ENCODE measurements at places on chromosomes 6 and 20.

DNA sequence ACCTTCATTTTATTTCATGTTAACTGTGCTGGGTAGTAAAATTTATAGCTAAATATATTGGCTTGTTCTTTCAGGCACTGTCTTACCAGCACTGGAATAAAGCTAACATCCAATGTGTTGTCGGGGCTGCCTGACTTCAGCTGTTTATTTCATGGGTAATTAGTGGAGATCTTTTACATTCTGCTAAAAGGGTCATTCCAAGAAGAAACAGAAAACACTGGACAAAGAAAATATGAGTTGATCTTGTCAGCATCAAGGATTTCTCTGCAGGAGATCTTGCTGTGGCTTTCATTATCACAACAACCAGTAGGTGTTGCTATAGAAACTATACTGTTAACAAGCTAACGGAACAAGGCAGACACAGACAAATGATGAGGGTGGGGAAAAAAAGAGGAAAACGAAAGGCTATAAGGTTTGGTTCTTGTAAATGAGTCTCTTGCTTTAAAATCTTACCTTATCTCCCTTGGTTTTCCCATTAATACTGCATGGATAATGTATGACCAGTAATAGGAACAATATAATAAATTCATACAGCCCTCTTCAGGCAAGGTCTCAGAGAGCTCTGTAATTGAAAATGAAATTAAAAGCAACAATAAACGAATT is 206.8 kb downstream of the SIM1 start:
- no peak for DNase-seq

DNA sequence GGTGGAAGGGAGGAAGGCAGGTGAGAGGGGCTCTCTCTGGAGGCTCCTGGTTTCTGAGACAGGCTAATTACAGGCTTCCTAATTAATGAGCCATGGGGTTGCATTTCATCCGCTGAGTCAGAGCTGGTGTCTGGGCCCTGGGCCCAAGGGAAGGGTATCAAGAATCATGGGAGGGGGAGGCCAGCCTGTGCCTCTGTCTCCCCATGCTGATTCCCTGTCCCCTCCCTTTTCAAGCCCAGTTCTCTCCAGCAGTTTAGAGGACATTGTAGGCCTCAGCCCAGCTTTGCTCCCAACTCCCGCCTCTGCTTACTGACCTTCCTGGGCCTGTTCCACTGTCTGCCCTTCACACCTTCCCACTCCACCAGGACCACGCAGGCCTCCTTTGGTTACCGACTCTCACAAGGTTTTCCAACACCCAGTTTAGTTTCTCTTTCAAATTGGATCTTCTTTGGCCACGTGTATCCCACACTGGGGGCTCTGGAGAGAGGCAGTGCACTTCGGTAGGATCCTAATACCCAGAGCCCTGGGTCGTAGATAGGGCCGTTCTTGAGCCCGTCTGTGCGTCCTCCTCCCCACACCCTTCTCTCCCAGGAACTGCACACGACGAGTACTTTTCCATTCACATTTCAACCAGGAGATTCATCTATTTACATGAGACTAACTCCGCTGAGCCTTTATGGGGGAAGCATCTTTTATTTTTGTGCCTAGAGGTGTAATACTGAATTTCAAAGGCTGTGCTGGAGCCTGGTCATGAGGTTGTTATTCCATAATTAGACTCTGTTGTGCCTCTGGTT is 18.2 kb upstream of the AVP start:
- no peak for DNase-seq

DNA sequence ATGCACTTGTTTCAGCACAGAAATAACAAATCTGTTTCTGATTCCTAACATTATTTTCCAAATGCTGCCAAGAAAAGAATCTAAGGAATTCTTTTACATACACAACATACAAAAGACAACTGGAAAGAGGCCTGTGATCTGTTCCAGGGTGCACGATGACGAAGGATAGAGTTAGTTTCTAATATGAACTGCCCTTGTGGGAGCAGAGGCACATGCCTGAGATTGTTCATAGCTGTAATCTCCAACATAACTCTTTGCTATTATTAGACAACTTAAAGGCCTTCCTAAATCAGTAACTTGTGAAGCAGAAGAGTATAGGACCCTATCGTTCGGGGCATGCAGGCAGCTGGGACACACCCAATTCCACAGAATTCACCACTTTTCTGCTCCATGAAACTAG is 41.2 kb upstream of the NHSL1 start:
- no peak for DNase-seq

DNA sequence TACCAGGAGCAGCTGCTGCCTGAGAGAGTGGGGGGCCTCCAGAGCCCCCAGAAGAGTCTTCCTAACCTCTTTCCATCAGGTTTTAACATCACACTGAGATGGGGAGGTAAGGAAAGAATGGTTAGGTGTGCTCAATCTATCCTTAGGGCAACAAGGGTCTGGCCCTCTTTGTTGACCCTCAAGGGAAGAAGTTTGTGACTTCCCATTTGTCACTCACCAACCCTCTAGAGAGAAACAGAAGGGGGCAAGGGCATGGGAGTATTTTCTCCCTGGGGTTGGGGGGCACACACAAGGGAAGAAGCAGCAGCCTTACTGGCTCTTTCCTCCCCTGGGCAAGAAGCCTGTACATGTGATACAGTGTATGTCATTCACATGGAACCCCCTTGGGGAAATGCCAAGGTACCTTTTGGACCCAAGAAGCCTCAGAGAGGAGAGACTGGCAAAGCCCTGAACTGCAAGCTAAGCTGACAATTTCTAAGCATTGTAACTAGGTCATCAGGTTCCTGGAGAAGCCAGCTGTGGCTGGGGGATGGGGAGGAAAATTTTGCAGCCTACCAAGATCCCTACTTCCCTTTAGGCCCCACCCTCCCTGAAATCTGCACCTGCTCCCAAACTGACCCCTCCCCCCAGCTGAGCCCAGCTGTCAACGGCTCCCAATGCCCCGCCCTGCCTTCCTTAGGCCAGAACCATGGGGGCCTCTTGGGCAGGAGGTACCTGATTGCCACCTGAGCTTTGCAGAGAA is 14.5 kb downstream of the BCL2L1 start:
- no peak for DNase-seq

DNA sequence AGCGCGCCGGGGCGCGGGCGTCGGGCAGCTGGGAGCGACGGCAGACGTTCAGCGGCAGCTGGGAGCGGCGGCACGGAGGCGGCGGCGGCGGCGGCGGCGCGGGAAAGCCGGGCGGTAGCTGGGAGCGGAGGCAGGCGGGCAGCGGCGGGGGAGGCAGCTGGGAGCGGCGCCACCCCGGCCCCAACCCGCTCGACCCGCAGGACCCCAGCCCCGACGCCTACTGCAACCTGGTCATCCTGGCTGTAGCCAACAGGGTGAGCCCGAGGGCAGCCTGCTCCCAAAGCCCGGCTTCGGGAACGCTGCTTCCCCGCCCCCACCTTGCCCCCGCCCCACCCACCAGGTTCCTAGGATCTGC is 8.9 kb downstream of the CCM2L start:
- no peak for DNase-seq

- DNase-seq, result no peak
Observed at GRCh38 chr20:57658833-57659516, 38.7 kb upstream of the ZBP1 start.

- DNase-seq, result no peak
Observed at GRCh38 chr6:151675746-151676459, 131.6 kb upstream of the ESR1 start.

DNA sequence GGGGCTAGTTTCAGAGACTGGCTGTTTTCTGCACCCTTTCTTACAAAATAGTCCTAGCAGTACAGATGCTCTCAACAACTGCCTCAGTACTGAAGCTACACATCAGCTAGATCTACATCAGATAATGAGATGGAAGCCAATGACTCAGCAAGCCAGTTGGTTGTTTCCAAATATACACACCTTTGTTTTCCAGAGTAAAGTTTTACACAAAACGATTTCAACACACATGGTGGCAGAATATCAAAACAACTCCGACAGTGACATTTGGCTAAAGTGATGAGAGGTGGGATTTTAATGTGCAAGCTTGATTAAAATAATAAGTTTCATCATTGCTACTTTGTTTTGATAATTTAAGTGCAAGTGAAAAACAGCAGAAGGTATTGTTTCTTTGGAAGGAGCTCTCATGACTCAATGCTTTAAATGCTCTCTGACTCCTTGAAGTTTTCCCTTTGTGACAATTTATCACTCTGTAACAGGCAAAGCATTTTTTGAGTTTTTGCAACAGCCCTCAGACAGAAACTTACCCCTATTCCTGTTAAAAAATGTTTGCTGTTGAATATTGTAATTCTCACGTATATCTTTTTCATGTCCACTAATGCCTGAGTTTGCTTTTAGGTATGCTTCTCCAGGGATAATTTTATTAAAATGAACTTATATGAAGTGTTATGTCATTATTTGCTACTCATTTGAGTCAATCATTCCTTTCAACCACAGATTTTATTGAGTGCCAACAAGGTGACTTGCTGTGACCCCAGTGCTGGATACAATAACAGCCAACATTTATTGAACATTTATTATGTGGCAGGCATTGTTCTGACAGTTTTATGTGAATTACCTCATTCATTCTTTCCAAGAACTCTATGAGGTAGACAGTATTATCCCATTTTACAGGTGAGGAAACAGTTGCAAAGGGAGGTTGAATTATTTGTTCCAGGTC is 882.0 kb downstream of the TFAP2A start:
- DNase-seq, result no peak

DNA sequence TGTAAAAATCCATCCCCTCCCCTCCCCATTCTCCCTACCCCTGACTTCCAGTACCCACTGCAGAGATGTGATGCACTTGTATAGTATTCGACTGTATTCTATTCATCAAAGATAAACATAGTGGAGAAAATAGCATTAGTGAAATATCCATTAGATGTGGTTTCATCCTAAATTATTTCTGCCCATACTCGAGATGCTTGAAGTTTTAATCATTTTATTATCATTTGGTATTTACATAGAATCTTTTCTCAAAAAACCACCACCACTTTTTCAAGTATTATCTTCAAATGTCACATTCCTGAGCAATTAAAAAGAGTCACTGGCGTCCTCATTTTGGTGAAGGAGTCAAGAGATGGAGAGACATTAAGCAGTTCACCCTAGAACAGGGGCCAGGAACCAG is 181.9 kb downstream of the HAO1 start:
- DNase-seq, result no peak

- DNase-seq, result no peak
Observed at GRCh38 chr6:169489563-169490245, 212.1 kb downstream of the WDR27 start.

GRCh38 chr20:19181552-19181951 is 30.9 kb upstream of the SLC24A3 start:
- no peak for DNase-seq

DNA sequence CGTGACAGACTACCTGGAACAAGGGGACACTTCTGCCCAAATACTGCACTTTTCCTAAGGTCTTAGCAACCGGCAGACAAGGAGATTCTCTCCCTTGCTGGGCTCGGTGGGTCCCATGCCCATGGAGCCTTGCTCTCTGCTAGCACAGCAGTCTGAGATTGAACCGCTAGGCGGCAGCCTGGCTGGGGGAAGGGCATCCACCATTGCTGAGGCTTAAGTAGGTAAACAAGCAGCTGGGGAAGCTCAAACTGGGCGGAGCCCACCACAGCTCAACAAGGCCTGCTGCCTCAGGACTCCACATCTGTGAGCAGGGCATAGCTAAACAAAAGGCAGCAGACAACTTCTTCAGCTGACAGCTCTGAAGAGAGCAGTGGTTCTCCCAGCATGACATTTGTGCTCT is 87.8 kb upstream of the ASCC3 start:
- DNase-seq, result no peak

DNA sequence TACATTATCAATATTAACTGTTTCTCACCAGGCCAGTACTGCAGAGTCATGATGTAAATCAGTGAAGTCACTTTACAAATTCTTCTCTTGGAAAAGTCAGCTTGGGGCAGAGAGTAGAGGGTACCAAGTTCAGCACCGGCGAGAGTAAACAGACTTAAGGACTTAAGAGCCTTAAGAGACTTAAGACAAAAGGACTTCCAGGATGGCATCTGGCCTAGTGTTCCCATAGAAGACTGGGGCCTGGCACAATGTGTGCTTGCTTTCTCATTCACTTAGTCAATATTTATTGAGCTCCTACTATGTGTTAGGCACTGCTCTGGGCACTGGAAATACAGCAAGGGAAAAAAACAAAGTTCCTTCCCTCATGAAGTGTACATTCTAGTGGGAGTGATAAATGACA is 1.4 kb upstream of the SNPH start:
- no peak for DNase-seq

GRCh38 chr20:25321262-25321831 is 69.3 kb downstream of the ABHD12 start:
- no peak for DNase-seq

GRCh38 chr20:19440660-19441527 is 228.5 kb downstream of the SLC24A3 start:
- no peak for DNase-seq

DNA sequence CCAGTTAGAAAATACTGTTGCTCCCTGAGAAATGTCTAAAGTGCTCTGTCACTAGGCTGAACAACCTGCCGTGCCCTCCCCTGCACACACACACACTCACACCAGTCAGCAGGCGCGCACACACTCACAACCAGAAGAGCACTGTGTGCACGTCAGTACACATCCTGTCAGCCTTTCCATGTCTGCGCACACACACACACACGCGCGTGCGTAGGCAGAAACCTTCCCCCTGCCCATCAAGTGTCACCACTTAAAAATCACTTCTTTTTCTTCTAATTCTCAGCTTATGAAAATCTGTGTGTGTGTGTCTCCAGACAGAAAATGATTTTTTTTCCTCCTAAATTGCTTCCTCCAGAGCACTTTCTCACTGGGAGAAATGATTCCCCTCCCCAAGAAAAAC is 100.3 kb downstream of the EDN3 start:
- DNase-seq, result no peak

DNA sequence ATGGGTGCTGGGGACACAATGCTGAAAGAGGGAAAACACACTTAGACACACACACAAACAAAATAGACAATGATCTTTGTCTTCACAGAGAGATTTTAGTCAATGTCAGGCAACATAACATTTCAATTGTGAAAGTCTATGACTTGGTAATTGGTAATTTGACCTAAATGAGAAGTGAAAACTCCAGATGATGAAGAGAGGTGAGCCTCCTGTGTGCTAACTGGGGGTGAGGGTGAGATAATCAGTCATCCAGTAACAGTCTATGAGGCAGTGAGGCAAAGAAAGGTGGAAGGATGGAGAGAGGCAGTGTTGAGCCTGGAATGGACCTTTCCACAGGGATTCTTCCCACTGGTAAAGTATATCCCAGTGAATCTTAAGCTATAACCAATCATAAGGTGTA is 744.2 kb downstream of the MAFB start:
- no peak for DNase-seq

DNA sequence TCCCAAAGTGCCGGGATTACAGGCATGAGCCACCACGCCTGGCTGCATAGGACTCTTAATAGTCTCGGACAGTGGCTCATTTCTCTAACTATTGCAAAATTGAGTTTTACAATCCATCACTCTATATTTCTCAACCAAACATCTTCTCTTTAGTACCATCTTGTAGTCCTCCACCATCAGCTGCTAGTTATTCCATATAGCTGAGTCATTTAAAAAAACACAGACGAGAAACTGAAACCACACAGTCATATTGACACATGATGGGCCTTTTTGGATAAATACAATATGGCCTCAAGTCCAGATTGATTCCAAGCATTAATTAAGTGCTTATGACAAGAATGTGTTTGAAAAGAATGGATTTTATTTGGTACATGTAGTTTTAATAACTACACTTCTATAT is 599.1 kb downstream of the MEI4 start:
- no peak for DNase-seq

- DNase-seq, result no peak
Observed at GRCh38 chr6:157682856-157683481, 140.1 kb upstream of the SNX9 start.
